ENCODE measurements at places on chromosomes 4 and X.
A peak's percentile ranks its signal among the peaks of the same experiment; 100 is the strongest.

- DNase-seq: peak; percentile 36
These were observed 868 bp downstream of the PLS3 start for GRCh38 chrX:115561605-115562479.

GRCh38 chr4:95732061-95732460 is 107.8 kb upstream of the PDHA2 start:
- peak; percentile 4 for DNase-seq

DNA sequence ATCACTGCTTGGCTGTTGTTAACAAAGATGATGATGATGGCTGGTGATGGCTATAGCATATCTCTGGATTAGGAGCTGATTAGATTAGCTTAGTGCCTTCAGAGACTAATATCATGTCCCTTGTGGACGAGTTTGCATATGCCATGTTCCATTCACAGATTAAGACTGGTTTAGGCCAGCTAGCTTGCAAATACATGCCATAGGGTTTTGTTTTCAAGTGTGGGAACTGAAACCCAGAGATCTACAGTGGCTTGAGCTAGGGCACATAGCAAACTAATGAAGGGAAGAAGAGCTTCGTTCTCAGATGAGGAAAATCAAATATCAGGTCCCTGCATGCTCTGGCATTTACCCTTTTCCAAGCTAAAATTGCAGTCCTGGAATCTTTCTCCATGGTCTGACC is 492.3 kb downstream of the MAGEE1 start:
- DNase-seq: no peak

DNA sequence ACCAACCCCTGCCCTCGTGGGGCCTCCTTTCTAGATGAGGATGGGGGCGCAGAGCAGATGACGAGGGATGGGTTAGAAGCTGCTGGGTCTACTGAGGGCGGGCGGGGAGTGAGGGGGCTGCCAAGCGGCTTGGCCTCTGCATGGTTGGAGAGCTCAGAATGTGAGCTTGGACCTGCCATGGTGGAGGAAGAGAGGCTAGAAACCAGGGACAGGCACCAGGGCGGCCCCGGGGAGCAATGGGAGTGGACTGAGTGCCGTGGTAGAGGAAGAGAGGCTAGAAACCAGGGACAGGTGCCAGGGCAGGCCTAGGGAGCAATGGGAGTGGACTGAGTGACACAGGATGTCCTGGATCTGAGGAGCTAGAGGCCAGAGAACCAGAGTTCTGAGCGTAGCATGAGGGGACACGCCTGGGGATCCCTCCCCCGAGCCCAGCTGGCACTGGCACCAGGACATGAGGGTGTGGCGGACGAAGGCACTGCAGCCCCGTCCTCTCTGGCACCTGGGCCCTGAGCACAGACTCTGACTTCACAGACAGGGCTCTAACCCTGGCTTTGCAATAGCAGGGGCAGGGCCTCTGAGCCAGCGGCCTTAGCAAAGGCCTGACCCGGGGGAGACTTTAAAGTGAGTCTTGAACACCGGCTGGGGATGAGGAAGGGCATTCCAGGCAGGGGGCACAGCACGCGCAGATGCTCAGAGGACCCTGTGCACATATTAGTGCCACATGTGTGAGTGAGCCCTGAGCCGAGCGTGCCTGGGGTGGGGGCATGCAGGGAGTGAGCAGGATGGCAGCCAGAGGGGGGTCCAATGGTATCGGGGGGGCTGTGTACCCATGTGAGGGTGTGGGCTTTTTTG is 214.0 kb upstream of the PSAPL1 start:
- DNase-seq: no peak

All from Calu3 (cell line).